ENCODE measurements at places on chromosomes 1 and 21.

DNA sequence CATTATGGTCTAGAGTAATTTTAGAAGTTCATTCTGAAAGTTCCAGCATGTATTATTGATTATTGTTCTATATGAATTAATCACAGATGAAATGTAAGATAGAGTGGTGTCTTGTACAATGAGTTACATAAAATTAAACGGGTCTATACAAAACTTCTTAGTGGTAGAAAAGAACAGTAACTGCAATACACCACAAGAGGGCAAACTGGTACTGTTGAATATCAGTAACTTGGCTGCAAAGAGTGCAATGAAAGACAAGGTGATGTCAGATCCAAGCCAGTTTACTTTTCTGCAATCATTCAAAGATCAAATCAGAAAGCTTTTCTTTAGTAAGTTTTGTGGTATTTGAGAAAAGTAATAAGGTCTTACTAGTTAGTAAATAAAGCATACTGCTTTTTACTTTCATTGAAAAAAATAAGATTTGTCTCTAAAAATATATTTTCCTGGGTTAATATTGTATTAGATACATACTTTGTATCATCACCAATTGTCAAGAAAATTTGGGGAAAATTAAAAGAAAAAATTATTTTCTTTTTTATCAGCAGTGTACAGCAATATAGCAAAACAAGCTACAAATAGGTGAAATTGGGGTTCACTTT is 66.4 kb upstream of the BTG3 start:
- peak; percentile 79 for DNase-seq

DNA sequence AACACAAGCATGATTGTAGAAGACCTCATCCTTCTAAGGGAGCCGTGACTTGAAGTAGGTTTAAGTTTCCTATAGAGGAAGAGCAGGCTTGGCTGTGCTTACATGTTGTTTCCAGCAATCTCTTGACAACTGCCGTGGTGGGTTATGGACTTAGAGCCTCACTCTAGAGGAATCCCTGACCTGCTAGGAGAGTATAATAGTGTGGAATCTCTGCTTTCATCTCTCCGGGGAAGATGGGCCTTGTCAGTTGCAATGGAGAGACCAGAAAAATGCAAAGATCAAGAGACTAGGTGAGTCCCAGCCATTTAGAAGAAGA is 137.6 kb downstream of the MIS18A start:
- no peak for DNase-seq

GRCh38 chr1:53766831-53767405 is 28.0 kb upstream of the GLIS1 start:
- no peak for DNase-seq

DNA sequence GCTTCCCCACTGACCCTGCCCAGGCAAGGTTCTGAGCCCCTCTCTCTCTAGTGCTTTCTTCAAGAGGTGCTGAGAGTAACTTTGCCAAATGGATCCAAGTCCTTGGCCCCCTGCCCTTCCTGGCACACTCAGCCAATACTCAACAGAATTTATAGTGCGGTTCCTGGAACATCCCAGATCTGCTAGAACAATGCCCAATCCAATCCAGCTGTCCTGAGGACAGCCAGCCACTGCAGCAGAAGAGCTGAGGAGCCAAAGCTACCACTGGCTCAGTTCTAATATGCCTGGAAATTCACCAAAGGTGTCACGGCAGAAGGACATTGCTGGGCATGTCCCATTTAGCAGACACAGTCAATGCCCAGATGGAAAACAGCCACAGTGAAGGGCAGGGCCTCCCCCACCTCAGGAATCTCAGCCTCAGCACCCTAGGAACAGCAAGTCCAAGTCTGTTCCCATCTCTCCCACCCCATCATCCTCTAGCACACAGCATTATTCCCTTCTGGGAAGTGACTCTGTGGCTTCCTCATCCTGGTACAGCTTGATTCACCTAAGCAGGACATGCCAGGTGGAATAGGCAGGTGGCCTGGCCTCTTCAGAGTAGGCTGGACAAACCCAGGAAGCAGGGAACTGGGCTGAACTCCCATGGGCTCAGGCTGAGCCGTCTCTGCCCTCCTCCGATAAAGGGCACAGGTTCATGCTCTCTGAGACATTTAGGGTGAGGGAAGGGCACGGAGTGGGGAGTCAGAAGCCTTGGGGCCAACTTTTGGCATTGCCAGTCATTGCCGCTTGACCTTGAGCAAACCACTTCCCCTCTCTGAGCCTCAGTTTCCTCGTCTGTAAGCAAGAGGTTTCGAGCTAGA is 24.6 kb downstream of the PMVK start:
- DNase-seq, result no peak

DNA sequence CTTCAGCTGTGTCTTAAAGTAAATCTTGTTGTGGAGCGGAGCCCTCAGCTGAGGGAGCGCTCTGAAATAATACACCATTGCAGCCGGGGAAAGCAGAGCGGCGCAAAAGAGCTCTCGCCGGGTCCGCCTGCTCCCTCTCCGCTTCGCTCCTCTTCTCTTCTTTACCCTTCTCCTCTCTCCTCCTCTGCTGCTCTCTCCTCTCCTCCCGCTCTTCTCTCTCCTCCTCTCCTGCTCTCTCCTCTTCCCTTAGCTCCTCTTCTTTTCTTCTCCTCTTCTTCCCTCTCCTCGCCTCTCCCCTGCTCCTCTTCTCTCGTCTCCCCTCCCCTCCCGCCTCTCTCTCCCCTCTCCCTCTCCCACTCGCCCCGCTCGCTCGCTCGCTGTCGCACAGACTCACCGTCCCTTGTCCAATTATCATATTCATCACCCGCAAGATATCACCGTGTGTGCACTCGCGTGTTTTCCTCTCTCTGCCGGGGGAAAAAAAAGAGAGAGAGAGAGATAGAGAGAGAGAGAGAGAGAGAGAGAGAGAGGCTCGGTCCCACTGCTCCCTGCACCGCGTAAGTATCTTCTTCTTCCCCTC is at the start of gene PROX1:
Gene PROX1 (plus strand): TSS at position 47 of the 580 bp plus-strand sequence. CDS start 8,563 bp downstream, outside the sequence.
- DNase-seq, result no peak

- DNase-seq, result no peak
Observed at GRCh38 chr1:184403961-184404726, 17.3 kb downstream of the C1orf21 start.

DNA sequence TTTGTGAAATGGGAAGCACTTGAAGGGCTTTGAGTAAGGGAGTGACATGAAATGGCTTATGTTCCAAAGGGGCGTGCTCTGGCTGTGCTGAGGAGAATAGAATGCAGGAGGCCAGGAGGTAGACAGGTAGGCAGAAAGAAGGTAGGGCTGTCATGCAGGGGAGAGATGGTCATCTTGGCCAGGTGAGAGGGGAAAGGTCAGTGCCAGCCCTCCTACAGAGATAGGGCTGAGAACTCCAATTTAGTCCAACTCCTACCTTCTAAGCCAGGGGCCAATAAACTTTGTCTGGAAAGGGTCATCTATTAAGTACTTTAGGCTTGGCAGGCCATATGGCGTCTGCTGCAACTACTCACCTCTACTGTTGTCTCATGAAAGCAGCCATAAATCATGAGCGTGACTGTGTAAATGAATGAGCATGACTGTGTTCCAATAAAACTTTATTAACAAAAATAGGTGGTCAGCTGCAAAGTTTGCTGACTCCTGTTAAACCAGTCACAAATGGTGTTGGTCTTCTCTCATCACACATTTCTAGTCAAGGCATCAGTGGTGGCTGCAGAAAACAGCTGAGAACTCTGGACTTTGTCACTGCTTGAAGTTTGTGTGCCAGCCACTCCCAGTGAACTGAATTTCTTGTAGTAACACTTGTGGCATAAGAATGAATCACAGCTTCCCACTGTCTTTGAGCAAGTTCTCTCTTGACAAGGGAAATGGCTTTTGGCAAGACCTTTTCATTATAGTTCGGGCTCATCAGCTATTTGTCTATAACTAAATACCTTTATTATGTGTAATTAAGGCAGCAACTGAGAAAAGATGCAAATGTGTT is 32.0 kb upstream of the CD2 start:
- no peak for DNase-seq

- no peak for DNase-seq
Observed at GRCh38 chr1:246226041-246226440, 281.0 kb downstream of the SMYD3 start.

DNA sequence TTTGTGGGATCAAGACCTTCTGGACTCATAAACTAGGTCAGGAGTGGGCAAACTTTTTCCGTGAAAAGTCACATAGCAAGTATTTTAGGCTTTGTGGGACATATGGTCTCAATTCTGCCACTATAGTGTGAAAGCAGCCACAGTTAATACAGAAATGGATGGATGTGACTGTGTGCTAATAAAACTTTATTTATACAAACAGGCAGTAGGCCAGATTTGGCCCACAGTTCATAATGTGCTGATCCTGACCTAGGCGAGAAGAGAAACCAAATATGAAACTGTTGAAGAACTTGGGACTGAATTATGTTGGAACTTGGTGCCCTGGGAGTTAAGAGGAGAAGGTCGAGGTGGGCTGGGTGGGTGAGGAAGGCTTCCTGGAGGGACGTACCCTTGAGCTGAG is 17.1 kb downstream of the PADI3 start:
- no peak for DNase-seq

DNA sequence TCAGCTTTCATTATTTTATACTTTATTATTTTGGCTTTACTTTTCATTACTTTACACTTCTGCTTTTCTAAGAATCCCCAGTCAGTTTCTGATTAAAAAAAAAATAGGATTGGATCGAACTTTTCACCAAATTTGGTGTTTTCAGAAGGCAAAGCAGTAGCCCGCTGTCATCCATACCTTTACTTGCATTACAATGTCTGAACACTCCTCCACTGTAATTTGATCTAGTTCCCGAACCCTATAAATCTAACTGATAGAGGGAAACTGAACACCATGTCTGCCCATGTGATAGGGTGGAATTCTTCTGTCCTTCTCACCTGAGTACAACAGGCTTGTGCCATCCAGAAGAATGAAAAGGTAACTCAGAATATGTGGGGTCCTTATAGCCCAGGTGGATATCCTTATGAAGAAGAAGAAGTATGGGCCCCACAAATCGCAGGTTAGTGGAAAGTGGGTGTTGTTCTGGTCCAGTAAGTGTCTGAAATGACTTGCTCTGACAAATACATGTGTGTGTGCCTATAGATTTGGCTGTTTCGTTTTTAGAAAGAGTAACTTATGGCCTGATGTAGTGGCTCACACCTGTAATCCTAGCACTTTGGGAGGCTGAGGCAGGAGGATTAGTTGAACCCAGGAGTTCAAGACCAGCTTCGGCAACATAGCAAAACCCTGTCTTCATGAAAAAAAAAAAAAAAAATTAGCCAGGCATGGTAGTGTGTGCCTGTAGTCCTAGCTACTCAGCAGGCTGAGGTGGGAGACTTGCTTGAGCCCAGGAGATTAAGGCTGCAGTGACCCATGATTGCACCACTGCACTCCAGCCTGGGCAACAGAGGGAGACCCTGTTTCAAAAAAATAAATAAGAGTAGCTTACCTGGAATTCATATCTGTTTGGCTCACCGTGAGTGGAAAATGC is 26.6 kb upstream of the CDC14A start:
- peak; percentile 1 for DNase-seq

- no peak for DNase-seq
Observed at GRCh38 chr1:237232501-237232900, 190.5 kb downstream of the RYR2 start.

DNA sequence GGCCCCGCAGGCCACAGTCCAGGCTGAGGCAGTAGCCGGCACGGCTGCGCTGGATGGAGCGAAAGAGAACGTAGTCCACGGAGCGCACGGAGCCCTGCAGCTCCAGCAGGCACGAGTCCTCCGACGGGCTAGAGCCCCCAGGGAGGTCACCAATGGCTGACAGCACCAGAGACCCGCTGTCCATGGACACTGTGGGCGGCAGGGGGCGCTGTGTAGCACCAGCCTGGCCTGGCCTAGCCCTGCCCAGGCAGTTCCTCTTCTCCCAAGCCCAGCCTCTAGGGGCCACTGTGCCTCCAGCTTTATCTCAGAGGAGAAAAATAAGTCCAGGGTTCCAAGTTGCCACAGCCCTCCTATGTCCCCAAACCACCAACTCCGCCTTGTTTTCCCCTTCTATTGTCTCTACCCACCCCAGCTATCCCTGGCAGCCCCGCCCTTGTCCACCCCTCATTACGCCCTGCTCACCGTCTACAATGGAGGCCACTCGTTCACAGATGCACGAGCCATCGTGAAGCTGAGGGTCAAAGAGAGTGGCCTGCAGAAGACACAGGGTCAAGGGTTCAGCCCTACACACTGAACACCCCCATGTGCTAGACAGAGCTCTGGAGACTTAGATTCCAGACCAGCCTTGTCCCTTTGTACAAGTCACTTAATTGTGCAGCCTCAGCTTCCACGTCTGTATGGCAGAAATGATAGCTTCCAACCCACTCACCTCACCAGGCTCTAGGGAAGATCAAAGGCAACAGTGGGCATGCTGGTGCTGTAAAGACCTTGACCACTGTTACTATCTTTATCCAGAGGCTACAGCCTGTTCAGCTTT is 4.4 kb downstream of the ENTREP3 start:
- peak; percentile 84 for DNase-seq

GRCh38 chr1:68151690-68152089 is 80.6 kb downstream of the WLS start:
- DNase-seq, result no peak

DNA sequence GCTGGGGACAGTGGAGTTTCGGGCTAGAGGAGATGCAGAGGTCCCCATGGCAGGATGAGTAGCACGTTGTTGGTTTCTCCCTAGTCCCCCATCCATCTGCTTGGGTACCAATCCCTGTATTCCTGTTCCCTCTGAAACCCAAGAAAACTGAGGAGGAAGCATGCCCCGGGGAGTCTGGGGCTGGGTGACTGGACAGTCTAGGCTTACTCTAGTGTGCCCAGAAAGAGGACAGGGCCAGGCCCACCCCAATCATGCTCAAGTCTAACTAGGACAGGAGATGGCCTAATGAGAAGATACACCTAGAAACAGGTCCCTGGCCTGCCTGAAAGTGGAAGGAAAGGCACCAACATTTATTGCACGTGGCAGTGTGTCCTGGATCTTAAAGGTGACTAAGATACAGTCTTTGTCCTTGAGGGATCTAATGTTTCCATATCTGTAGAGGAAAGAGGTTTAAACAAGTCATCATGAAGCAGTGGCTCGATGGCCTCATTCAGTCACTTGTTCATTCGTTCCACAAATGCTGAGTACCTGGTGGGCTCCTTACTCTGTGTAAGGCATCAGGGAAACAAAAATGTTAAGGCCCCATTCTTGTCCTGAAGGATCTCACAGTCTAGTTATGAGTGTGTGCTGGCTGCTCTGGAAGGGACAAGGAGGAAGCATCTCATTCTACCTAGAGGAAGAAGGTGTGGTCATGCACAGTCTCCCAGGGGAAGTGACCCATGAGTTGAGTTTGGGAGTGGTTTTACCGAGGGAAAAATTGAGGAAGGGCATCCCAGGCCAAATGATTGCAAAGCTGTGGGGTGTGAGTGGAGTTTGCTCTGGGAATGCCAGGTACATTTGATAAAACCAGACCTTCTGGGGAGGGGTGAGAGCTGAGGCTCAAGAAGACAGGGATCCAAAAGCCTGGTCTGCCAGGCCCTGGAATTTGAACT is 10.0 kb downstream of the CDK18 start:
- DNase-seq, result no peak

Measured in NCI-H748 treated with DMSO at 0.1 percent for 48 hours (cell line).